ENCODE measurements at places on chromosomes 1 and 21.

DNA sequence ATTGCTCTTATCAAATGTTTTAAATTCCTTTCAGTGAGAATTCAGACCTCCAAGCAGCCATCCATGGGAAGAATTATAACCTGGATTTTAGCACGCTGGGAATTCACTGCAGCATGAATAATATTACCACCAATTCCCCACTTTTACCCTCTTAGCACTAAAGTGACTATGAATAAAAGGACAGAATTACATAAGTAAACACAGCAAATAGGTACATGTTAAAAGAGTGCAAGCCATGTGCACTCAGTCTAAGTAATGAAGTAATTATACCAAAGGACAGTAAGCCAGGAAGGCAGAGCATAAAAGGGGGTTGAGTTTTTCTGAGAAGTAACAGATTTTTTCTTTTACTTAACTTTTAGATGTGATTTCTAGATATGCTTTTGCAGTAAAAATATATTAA, 176.3 kb downstream of the DENND1B start:
- DNase-seq, result no peak

- no peak for DNase-seq
These were observed 386.1 kb downstream of the RWDD3 start for GRCh38 chr1:95620076-95620475.

GRCh38 chr1:3495776-3496745, 41.6 kb downstream of the ARHGEF16 start:
- no peak for DNase-seq

- no peak for DNase-seq
These were observed 21.7 kb upstream of the GRIK1 start for GRCh38 chr21:29961291-29962027.

DNA sequence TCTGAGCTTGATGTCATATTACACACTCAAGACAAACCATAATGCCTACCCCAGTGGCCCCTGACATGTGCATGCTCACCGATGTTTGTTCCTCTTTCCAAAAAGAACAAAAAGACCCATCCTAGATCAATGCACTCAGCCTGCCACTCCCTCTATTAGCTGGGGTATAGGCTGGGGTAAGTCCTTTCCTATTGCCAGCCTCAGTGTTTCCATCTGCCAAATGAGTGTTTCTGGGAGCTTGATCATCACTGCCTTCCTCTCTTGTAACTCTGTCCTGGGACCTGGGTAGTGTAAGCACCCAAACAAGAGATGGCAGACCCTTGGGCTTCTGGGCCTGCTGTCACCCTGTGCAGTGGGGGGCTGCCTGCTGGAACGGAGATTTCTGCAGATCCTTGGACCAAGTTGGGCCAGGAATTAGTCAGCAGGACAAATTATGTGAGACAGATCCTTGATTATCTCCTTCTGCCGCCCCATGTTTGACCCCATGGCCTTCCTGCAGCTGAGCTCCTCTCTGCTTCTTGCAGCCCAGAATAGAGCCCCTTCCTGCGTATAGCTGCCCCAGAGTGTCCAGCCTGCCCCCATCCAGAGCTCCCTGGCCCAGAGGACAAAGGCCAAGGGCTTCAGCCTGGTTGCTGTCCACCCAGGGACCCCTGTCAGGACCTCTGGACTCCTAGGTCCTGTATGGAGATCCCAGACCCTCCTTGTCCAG, 31.5 kb upstream of the LRP8 start:
- DNase-seq, result no peak

DNA sequence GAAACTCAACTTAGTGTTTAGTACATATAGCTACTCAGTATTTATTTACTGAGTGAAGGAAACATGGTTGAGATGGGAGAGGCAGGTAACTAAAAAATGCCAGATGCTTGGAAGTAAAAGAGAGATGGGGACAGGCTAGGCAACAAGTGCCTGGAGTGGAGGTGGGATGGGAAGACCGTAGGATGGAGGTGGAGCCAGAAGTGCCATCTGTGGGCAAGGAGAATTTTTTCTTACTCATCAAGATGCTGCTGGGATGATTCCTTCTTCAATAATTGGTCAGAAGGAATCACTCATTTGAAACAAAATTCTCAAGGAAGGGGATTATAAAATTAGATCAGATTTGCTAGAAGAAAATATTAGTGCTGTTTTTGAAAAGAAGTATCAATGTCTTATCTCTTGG, 72.9 kb downstream of the IFI44 start:
- no peak for DNase-seq

- no peak for DNase-seq
These were observed 221.3 kb downstream of the PLPP3 start for GRCh38 chr1:56357927-56358690.

GRCh38 chr1:56304975-56305374, 274.4 kb downstream of the PLPP3 start:
- no peak for DNase-seq

All from activated naive CD4-positive, alpha-beta T cell treated with anti-CD3 and anti-CD28 coated beads for 36 hours (primary cell).